ENCODE measurements at places on chromosomes 7 and 10.

GRCh38 chr10:94025806-94026205 lies 32.1 kb downstream of the PLCE1 start:
- DNase-seq: no peak

GRCh38 chr7:93944673-93945072 lies 23.1 kb downstream of the GNG11 start:
- no peak for DNase-seq

GRCh38 chr7:136174477-136175125 lies 197.4 kb upstream of the MTPN start:
- no peak for DNase-seq

- DNase-seq: peak; percentile 41
Observed at GRCh38 chr7:151013733-151014497, 10.4 kb downstream of the ATG9B start.

GRCh38 chr10:57897611-57898010 lies 370.1 kb downstream of the IPMK start:
- DNase-seq: no peak

GRCh38 chr10:929960-930624 lies 1.4 kb downstream of the LARP4B start:
- DNase-seq: no peak

GRCh38 chr10:15237351-15237750 lies 68.9 kb upstream of the NMT2 start:
- DNase-seq: no peak

DNA sequence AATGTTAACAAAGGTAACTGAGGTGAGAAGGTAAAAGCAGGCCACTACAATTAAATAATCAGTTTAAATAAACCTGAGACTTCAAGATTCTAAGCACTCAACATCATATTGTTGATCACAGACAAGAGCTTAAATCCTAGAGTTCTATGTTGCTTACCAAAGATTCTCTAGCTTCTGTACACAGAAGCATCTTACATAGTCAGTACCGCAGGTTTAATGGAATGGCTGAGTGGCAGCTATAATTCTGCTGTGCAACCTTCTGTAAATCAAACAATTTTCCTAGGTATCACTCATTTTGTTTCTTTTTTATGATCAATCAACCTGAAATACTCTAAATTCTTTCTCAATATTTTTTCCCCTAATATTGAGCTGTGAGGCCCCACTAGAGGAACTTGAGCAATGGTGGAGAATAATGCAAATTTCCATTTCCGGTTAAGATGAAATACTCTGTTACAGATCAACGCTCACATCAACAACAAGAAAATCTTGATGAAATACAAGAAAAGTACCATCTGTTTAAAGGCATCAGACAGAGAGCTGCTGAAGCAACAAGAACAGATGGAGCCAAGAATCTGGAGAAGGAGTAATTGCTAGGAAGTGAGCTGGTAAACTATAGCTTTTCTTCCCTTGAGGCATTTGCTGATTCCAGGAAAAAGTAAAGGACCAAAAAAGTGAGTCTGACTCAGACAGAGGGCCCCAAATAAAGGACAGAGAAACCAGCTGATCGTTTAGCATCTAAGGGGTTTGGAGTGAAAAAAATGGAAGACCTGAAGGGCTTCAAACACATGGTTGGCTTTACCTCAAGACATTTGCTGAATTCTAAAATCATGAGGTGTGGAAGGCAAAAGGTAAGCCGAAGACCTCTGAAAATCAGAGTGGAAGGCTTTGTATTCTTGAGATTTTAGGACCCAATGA lies 22.6 kb downstream of the PNPLA8 start:
- DNase-seq: peak; percentile 6

GRCh38 chr10:60820093-60820754 lies 41.9 kb downstream of the CDK1 start:
- DNase-seq: peak; percentile 90

- DNase-seq: no peak
Observed at GRCh38 chr7:37912756-37913155, 3.9 kb downstream of the SFRP4 start.

DNA sequence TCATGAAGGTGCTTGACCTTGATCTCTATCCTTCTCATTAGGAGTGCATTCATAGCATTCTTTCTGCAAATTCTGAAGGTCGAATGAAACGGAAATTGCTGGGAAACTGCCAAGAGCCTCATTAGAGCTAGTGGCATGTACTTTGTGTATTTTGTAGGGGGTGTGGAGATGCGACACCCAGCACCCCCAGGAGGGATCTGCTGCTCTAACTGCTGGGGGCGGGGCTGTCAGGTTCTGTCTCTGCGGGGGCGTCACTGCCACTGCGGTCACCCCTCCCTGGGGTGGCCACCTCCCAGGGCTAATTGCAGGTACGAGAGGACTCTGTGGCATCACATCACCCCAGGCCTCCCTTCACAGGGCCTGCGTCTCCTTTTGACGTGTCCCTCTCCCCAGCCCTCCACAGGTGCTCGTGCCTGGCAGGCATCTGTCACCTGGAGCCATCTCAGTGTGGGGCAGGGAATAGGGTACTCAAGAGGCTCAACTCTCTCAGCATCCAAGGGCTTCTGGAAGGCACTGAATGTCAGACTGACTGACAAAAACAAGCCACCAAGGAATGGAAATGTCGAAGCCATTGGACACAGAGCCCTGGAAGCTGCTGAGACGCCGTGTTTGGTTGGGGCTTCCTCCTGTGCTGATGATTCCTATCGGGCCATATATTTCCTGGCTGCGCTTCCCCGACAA lies 151.1 kb downstream of the ACTR3B start:
- DNase-seq: no peak

DNA sequence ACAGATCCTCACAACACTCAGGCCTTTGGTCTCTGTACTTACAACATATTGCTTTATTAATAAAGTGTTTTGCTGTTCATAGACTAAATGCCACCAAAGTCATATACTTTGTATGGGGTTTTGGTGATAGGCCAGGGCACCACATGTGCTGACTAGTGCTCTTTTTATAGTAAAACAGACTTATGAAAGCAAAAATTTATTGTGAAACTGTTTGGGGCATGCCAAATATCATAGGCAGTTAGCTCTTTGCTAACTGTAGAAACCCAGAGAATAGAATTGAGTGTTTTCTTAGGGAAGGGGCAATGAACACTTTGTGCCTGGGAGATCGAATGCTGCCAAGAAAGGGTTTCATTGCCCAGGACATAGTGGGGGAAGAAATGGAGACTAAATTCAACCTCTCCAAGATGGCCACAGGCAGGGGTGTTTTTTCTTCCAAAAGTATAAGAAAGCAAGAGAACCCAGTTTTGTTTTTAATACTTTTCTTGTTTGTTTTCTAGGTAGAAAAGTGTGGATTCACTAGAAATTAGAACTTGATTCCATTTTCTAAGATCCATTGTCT lies 142.7 kb downstream of the TRIL start:
- DNase-seq: no peak

GRCh38 chr10:115856580-115856979 lies 416.4 kb downstream of the GFRA1 start:
- DNase-seq: no peak

- DNase-seq: no peak
Observed at GRCh38 chr7:151900986-151901621, 24.2 kb upstream of the PRKAG2 start.

DNA sequence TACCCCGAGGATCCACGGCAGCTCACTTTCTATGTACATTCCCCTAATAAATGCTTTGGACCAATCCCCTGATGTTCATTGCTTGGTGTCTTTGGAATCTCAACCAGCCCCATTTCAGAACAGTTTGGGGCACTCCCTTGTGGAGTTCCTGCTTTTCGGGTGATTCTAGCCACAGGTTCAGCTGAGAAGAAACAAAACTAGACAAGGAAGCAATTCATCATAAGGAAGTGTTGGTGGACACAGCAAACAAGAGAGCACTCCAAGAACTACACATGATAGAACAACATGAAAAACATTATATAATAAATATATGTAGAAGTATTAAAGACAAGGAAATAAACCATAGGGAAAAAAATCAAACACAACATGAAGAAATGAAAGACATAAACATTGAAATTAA lies 6.0 kb upstream of the CCDC136 start:
- no peak for DNase-seq

GRCh38 chr10:42809676-42810075 lies 27.1 kb downstream of the BMS1 start:
- DNase-seq: no peak

DNA sequence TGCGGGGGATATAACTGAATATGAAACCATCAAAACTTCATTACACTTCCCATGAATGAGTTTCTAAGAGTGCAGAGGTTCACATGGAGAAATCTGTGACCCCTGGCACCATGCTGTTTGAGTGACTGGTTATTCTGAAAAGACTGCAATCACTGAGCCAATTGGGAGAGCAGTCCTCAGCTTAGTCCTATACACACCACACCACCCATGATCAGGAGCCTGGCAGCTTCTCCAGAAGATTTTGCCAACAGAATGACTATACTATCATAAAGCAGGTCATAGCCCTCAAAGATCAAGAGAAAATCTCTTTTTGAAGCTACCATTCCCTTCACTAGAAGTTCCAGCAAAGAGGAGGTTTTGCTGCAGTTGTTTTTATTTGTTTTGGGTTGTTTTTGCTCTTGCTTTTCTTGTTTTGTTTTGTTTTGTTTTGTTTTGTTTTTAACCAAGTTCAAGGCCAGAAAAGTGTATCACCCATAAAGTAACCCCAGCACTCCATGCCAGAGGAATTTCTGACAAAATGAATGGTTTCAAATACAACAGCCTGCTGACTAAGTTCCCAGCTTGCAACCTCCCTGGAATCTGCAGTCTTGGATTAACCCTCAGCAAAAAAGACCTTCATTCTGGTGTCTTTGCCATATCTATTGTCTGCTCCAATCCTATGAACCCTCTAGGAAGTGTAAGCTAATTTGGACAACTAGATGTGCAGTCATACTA lies 19.7 kb upstream of the HGF start:
- no peak for DNase-seq

DNA sequence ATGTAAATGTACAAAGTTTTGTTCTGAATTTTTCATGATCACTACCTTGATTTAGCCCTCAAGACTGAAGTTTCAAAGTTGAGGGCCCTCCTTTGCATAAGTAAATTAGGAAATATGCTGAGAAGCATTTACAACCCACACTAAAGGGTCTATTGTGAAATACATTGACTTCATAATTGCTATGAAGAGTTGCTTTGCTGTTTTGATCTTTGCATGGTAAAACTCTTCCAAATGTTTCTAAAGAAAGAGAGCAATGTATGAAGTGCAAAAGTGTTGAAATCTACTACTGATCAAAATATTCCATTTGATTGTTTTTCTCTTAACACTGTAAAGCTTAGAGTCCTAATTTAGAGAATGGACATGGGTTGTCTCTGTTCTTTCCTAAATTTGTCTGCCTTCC lies 77.2 kb downstream of the C7orf25 start:
- no peak for DNase-seq

GRCh38 chr10:26335574-26336093 lies 102.5 kb upstream of the APBB1IP start:
- no peak for DNase-seq

GRCh38 chr10:3654980-3655379 lies 130.0 kb downstream of the KLF6 start:
- DNase-seq: no peak

- no peak for DNase-seq
Observed at GRCh38 chr7:37081436-37081835, 357.1 kb upstream of the AOAH start.

DNA sequence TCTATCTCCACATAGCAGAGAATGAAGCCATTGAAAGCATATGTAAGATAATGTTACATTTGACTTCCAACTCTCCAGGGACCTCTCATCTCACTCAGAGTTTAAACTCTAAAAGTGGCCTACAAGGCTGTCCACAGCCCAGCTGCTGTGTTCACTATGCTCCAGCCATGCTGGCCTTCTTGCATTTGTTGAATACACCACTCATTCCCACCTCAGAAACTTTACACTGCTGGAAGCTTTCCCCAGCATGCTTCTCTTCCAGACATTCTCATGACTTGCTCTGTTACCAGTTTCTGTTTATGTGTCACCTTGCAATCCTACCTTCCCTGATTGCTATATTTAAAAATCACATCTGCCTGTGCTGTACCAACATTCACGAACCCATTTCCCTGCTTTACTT lies 167.2 kb downstream of the WNT2 start:
- no peak for DNase-seq

DNA sequence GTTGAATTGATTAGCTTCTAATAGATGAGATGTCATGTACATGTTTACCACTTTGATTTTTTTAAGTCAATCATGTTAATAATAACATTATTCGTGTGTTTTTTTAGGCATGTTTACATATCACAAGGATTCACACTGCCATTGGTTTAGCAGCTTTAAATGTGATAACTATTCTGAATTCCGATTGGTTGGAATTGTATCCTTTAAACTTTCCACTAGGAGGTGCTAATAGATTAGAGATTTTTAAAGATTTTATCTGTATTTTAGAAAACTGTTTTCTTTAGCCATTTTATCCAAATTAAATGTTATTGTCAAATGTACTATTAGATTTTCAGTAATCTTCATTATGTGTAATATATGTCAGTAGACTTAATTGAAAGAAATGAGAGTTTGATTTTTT lies 83.2 kb downstream of the HECTD2 start:
- no peak for DNase-seq

DNA sequence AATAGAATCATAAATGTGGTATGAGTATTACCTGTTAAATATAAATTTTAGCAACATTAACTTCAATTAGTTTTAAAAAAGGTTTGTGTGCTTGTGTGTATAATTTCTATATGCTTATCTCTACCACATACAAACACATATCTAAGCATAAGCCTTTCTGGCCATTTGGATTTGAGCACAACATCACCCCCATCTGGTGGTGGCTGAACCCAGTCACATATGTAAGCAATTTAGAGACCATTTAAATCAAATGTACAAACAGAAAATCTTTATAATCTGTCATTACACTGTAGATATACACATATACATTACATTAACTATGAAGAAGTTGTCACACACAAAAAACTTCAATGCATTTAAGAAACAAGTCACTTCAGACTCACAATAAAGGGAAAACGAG lies 31.7 kb downstream of the GPR22 start:
- no peak for DNase-seq

- DNase-seq: peak; percentile 90
Observed at GRCh38 chr10:5945561-5946418, 31.6 kb downstream of the IL15RA start.

DNA sequence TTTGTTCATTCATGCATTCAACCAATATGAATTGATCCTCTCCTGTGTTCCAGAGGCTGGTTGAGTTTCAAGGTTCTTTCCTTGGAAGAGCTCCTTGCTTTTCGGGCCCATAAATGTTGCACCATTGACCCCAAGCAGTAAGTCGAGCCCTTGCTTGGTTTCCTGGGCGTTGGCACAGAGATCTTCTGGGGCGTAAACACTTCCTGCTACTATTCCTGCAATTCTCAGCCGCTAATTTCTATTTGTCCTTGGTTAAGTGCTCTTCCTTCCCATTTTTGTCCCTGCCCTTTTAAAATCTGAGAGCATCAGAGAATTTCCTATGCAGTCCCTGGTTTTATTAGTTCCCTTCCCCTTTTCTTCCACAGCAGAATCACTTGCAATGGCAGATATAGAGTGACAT lies 44.1 kb upstream of the ADRB1 start:
- no peak for DNase-seq

All from fibroblast of skin of left quadriceps (primary cell).